ENCODE measurements at places on chromosomes 5 and 9.

DNA sequence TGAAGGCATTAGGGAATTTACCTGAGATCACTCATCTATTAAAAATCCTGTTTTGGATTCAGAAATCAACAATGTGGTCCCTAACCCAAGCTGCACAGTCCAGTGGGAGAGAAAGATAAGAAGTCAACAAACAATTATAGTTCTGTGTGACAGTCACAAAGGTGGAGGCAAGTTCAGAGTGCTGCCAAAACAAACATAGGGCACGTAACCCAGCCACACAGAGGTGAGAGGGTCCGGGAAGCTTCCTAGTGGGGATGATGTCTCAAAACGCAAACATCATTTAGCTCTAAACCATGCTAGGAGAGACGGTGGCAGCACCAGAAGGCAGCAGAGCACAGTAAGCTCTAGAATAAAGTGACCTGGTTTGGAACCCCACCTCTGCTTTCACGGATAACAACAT is 158.9 kb downstream of the MAPKAP1 start:
- DNase-seq: no peak

DNA sequence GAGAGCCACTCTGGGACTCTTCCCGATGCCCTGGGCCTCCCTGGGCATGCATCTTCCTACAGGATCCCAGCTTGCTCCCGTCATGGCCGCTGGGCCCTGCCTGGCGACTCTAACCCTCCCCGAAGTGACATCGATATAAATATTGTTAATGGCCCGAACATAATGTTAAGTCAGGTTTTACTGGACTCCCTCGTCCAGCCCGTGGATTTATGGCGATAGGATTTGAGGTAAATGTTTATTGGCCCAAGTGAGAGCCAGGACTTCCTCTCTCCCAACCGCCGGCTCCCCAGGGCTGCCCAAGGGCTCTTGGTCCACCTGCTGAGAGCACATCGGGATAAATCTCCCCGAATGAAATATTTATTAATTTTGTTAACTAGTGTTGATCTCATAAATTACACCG is 246.3 kb downstream of the PBX3 start:
- no peak for DNase-seq

- peak; percentile 41 for DNase-seq
Measured at GRCh38 chr5:172853355-172853975, 19.4 kb downstream of the ERGIC1 start.

- no peak for DNase-seq
Measured at GRCh38 chr5:5649641-5650040, 227.2 kb downstream of the ICE1 start.

DNA sequence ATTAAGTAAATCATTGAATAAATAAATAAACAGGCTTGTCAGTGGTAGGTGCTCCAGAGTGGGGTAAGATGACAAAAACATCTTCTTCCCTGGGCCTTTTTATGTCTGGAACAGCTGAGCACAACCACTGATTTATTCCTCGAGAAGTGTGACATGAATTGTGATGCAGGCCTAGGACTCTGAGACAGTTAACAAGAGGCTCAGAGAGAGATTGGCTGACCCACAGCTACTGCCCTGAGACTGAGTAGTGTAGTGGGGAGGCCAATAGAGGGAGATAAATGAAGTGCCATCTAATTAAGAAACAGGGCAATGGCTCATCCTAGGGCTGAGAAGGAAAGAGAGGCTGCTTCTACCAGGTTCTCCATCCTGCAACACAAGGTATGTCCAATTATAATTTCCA is 369.3 kb upstream of the TRPC7 start:
- no peak for DNase-seq

- DNase-seq: no peak
Measured at GRCh38 chr9:69899491-69899890, 78.9 kb downstream of the CFAP95 start.

GRCh38 chr9:20558566-20559016 is 63.7 kb downstream of the MLLT3 start:
- DNase-seq: peak; percentile 61

GRCh38 chr9:74362423-74362822 is 134.7 kb upstream of the RORB start:
- DNase-seq: no peak

DNA sequence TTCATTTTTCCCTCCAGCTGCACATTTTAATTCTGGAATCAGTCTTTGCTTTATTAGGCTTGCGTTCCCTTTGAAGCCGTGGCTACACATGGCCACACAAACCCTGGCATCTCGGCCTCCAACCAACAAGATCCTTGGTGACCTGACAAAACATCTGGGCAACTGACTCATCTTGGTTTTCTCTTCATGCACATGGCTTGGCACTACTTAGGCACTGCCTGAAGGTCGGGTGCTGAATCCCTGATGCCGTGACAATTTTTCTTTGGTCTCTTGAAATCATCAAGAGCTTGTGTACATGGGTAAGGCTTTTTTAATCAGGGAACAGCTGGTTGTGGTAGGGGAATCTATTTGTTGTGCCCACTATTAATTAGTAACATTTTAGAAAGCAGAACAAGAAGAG is 16.0 kb upstream of the PAPPA start:
- DNase-seq: no peak

- no peak for DNase-seq
Measured at GRCh38 chr5:65204966-65205365, 276.8 kb downstream of the ADAMTS6 start.

- no peak for DNase-seq
Measured at GRCh38 chr9:128770286-128771030, 1.3 kb downstream of the ZER1 start.

- DNase-seq: no peak
Measured at GRCh38 chr5:155678371-155678770, 648.6 kb upstream of the SGCD start.

GRCh38 chr5:5854087-5854486 is 431.6 kb downstream of the ICE1 start:
- no peak for DNase-seq

DNA sequence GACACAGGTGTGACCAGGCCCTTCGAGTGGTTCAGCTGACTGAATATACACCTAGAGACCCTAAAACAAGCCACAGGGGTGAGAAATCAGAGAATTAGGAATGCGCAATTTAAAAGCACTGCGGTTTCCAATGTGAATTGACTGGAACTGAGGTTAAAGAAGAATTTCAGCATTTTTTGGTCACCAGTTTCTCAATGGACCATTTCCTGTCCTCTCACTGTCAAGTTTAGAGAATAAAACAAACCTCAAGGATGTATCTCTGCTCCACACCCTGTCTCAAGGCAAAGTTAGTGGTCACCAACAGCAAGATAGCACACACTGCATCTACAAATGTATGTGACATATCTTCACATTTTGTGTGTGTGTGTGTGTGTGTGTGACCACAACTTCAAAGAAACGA is 143.8 kb upstream of the MAP3K1 start:
- DNase-seq: no peak

DNA sequence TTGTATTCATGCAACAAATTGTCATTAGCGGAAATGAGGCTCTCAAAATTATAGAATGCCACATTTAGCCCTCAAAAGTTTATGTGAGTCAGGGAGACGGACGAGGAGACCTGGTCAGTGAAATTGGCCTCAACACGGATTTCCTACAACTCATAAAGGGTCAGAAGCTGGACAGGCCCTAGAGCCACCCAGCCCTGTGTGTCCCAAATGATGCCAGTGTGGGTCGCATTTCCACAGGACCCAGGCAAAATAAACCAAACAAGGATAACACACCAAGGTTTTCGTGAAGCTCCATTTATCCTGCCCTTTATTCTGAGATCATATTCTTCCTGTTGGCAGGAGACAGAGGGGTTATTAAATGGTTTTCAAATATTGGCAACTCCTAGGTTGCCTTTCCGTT is 72.0 kb upstream of the COL5A1 start:
- DNase-seq: no peak

DNA sequence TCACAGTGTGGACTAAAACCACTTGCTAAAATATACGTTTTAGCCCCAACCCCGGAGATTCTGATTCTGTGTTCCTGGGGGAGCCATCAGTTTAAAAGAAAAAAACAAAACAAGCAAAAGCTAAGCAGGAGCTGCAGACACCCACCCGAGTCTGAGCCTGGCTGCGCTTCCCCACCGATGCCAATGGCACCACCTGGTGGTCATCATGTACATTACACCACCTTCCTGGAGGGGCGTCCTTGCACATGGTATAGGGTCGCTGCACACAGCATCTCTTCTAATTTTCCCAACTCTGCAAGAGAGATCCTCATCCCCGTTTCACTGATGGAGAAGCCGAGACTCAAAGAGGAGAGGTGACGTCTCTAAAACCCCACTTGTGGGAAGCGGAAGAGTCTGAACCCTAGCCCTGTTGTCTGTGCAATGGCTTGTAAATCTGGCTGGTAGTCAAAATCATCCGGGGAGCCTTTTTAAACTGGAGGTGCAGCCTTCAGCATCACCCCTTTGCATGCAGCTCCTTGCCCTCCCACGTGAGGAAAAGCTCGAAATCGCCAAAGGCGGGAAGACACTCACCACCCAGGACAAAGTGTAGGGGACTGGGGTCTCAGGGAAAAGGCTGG is 23.1 kb upstream of the CNOT6 start:
- peak; percentile 23 for DNase-seq

GRCh38 chr9:33329117-33329563 is 38.8 kb downstream of the NFX1 start:
- DNase-seq: peak; percentile 33

DNA sequence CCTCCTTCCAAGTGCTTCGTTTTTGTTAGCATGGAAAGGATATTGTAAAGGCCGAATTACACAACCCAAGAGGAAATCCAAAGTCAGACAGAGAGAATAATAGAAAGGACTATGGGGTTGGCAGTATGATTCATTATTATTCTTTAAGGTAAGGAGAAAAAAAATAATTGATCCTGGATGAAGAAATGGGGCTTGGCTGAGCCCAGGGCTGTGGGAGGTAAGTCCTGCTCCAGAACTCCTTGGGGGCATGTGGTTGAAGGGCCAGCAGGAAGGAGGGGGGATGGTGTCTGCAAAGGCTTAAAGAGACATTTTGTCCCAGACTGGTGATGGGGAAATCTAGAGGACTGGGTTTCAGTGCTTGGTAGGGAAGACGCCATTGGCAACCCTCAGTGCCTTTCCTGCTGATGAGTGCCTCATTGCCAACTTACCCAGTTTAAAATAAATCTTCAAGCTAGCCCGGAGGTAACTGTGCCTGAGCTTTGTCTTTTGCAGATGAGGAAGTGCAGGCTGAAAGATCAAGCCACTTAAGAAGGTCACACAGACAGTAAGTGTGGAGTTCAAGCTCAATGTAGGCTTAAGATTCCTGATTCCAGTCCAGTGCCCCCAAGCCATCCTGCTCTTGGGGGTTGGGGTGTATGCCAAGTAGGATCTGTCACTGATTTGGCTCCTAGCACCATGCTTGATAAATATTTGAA is 30.2 kb downstream of the FOXI1 start:
- DNase-seq: no peak

DNA sequence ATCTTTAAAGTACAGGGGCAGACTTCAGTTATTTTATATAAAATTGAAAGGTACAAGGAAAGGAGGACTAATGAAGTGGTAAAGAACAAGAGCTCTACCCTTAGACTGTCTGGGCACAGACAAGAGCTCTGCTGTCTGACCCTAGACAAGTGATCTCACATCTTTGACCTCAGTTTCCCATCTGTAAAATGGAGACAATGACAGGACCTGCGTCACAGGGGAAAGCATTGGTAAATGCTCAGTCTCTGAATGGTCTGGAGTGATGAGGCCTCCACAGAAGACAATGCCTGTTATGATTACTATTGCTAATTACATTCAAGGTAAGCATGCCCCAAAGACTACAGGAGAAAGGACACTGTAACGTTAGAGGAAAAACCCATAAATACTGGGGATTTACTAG is 37.5 kb downstream of the ANKH start:
- DNase-seq: no peak

DNA sequence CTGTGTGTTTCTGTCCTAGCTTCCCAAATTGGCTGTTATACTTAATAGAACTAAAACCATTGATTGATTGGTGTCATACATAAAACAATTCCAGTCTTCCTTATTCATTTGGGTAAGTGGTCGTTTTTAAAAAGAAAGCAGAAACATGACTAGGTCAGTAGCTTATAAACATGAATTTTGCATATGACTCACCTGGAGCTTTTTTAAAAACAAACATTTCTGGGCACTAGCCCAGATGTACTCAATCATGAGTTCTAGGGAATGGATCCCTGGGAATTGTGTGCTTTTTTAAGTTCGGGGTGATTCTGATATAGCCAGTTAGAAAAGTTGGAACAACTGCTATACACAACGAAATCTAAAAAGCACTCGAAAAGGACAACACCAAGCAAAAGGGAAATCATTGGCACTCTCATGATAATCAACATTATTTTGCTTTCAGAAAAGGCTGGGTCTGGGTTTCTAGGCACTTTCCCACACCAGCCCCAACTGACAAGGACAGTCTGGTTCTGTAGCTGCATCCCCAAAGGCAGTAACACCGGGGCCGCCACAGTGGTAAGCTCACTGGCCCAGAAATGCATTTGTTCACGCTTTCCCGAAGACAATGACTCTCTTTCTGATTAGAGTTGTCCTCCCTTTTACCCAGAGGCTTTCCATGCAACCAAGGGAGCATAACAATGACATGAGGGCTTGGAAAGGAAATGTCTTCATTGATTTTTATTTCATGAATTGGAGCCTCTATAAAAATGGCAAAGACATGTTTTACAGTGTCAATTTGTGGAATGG is 664.9 kb upstream of the WWC1 start:
- no peak for DNase-seq

DNA sequence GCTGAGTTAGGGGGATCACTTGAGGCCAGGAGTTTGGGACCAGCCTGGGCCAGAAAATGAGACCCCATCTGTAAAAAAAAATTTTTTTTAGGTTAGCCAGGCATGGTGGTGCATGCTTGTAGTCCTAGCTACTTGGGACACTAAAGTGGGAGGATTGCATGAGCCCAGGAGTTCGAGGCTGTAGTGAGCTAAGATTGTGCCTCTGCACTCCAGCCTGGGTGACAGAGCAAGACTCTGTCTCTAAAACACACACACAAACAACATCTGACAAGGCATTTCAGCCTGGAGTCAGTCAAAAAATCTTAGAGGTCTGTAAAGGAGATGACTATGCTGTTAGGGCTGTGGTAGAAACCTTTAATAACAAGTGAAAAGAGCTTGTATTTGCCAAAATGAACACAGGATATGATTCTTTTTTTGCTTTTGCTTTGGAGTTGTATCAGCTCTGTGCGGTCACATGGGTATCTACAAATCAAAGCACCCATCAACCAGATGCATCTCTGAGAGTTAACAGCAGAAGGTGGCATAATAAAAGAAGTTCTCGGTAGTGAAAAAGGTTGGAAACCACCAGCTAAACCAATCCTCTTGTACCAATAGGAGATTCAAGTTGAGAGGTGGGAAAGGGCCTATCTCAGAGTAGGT is 3.6 kb upstream of the PSMD5 start:
- DNase-seq: no peak

- DNase-seq: no peak
Measured at GRCh38 chr9:129336130-129336528, 158.1 kb upstream of the IER5L start.

GRCh38 chr5:92641031-92641962 is 939.7 kb downstream of the NR2F1-AS1 start:
- DNase-seq: peak; percentile 78

Measured in fibroblast of skin of left quadriceps (primary cell).